ENCODE measurements at places on chromosomes 13 and 19.
A peak's percentile ranks its signal among the peaks of the same experiment; 100 is the strongest.

GRCh38 chr19:41848666-41849065 lies 3.8 kb downstream of the DMRTC2 start:
- no peaks in the 10 kb centered on the region for H3K4me1 ChIP-seq
- no peak for DNase-seq
- H3K27ac ChIP-seq = no peak overlapping the region
- no peaks in the 10 kb centered on the region for H3K27me3 ChIP-seq
- no peak overlapping the region for H3K4me3 ChIP-seq

GRCh38 chr19:41886761-41887710 lies 4.1 kb downstream of the ARHGEF1 start:
- peaks cover 48% of the 10 kb centered on the region for H3K4me1 ChIP-seq
- no peak for DNase-seq
- H3K27ac ChIP-seq = peak overlapping the region; percentile 16
- H3K36me3 ChIP-seq = no peaks in the 10 kb centered on the region

- no peak overlapping the region for H3K27ac ChIP-seq
- H3K4me3 ChIP-seq = no peak overlapping the region
- DNase-seq = no peak
- H3K4me1 ChIP-seq = no peaks in the 10 kb centered on the region
- no peaks in the 10 kb centered on the region for H3K27me3 ChIP-seq
These were observed 223.7 kb downstream of the TBC1D4 start for GRCh38 chr13:75258159-75258782.

DNA sequence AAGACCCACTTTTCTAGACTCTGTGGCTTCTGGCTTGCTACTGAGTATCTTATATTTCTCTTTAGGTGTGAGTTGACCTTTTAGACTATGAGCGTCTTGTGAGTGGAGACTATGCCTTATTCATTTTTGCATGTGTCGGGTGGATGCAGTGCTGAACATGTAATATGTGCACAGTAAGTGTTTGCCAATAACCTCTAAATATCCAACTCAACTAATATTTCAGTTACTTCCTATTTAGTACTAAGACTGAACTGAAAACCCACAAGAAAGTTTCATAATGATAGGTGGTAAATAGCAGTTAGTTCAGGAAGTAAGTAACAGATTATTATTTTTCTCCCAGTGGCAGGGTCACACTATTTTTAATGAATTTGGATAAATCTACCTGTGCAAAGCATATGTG lies 269.3 kb downstream of the KCNRG start:
- H3K4me3 ChIP-seq = no peak overlapping the region
- no peaks in the 10 kb centered on the region for H3K36me3 ChIP-seq
- H3K27me3 ChIP-seq = no peaks in the 10 kb centered on the region
- no peaks in the 10 kb centered on the region for H3K4me1 ChIP-seq
- no peak overlapping the region for H3K27ac ChIP-seq

- DNase-seq = no peak
- H3K27me3 ChIP-seq = no peaks in the 10 kb centered on the region
- H3K4me3 ChIP-seq = no peak overlapping the region
- H3K36me3 ChIP-seq = no peaks in the 10 kb centered on the region
- no peak overlapping the region for H3K27ac ChIP-seq
These were observed 2.4 kb upstream of the SLC7A10 start for GRCh38 chr19:33227870-33228599.

- no peaks in the 10 kb centered on the region for H3K36me3 ChIP-seq
- no peak overlapping the region for H3K27ac ChIP-seq
- H3K4me1 ChIP-seq = no peaks in the 10 kb centered on the region
- no peak overlapping the region for H3K4me3 ChIP-seq
- DNase-seq = no peak
These were observed 752.7 kb upstream of the GPC6 start for GRCh38 chr13:92473765-92474475.

- H3K4me3 ChIP-seq = no peak overlapping the region
- no peak for DNase-seq
- H3K27ac ChIP-seq = no peak overlapping the region
These were observed 16.2 kb downstream of the FRY start for GRCh38 chr13:32047793-32048192.

DNA sequence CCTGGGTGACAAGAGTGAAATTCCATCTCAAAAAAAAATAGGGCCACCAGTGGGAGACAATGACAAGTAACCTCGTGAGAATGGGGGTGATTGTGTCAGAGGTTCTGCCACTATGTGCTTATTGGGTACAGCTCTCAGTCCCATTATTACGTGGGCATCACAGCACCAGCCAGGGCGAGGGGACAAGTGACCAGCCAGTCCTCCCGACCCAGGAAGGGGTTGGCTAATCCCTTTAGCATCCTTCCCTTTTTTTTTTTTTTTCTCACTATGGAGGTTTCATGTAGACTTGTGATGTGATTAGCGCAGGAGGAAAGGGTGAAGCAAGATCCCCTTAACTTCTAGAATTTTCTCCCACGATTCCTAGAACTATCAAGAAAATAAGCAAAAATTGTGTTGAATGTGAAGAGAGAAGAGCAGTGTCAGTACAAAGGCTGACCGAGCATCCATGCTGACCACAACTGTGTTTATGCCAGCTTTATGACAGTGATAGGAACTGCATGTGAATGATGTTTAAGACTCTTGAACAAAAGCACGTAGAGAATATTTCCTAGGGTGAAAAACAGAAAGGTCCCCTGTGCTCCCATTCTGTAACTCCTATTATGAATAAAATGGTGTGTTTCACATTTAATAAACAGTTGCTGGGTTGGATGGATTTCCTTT lies 50.0 kb downstream of the ALOX5AP start:
- H3K27ac ChIP-seq = no peak overlapping the region
- no peaks in the 10 kb centered on the region for H3K27me3 ChIP-seq
- H3K4me1 ChIP-seq = peaks cover 5% of the 10 kb centered on the region

DNA sequence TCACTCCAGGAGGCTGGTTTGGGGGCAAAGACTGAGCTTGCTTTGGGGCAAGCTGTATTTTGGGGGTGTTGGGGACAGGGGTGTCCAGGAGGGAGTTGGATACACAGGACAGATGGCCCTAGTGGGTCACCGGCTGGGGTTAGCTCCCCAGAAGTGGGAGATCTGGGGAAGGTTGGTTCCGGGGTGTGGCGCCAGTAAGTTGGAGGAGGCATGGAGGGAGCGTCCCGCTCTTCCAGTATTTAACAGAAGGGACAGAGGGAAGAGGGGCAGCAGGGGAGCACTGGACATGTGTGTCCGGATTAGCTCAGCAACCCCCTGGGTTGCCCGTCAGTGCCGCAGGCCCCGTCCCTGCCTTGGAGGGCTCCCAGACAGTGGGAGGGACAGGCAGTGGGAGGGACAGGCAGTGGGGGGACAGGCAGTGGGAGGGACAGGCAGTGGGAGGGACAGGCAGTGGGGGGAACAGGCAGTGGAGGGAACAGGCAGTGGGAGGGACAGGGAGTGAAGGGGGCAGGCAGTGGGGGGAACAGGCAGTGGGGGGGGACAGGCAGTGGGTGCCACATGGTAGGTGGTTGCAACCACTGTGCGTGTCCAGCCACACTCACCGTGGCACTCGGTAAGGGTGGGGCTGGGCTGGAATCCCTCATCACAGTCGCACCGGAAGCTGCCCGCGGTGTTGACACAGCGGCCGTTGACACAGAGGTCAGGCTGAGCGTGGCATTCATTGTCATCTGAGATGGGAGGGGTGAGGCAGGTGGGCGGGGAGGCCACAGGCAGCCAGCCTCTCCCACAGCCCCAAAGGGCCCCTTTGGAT lies 33.2 kb downstream of the CCL25 start:
- no peaks in the 10 kb centered on the region for H3K27me3 ChIP-seq
- H3K36me3 ChIP-seq = no peaks in the 10 kb centered on the region
- no peak for DNase-seq
- no peaks in the 10 kb centered on the region for H3K4me1 ChIP-seq
- H3K4me3 ChIP-seq = no peak overlapping the region

DNA sequence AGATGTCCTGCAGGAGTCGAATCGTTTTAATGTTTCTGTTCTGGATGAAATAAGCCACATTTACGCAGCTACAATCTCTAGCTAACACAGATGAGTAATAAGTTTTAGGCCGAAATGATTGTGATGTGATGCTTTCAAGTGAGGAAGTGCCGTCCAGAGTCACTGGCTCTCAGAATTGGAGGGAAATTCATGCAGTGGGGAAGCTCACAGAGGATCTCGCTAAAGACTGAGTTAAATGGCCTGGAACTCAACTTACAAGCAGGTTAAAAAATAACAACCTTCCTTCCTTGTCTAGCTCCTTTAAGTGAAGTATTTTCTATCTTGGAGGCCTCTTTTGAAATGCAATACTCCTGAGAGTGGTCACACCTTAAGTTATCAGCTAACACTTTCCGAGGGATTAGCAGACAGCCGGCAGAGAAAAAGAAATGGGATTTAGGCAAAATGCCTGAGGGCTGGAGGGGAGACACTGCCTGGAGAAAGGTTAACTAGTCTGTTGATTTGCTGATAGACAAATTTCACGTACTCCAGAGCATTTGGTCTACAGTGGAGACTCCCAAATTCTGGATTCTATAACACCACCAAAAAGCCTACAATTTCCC lies 74.2 kb downstream of the IRS2 start:
- H3K27ac ChIP-seq = no peak overlapping the region
- no peak overlapping the region for H3K4me3 ChIP-seq
- H3K27me3 ChIP-seq = no peaks in the 10 kb centered on the region
- DNase-seq = no peak
- H3K36me3 ChIP-seq = no peaks in the 10 kb centered on the region

DNA sequence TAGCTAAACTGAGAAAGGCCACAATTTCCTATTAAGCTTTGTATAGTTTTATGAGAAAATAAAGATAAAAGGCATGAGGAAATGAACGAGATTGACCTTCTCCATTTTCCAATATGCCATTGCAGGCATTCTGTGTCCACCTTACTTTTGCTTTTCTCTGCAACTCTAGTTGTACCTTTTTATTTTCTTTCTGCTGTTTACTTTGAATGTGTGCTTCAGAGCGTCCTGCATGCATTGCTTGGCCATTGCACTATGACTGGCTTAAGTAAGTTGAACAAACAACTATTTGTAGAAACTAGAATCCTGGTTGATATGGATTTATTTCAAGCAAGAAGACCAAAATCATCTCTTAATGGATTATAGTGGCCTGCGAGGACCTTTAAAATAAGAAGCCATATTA lies 510.3 kb downstream of the GPC6 start:
- no peaks in the 10 kb centered on the region for H3K4me1 ChIP-seq
- no peak overlapping the region for H3K4me3 ChIP-seq
- H3K27me3 ChIP-seq = no peaks in the 10 kb centered on the region
- DNase-seq = no peak
- H3K36me3 ChIP-seq = no peaks in the 10 kb centered on the region
- H3K27ac ChIP-seq = no peak overlapping the region

DNA sequence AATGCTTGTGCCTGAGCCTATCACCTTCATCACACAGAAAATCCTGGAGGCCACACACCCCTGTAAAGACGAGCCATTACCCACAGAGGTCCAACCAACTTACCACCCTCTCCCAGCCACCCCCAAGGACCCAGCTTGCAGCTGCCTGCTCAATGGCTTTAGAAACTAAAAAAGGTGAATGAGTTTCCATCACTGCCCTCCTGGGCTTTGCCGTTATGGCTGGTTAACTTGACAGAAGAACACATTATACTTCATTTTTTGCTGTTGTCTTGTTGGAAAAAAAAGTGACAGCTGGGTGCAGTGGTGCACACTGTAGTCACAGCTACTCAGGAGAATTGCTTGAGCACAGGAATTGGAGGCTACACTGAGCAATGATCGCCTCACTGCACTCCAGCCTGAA lies 17.4 kb upstream of the FEM1A start:
- H3K36me3 ChIP-seq = no peaks in the 10 kb centered on the region
- peaks cover 17% of the 10 kb centered on the region for H3K27me3 ChIP-seq
- H3K4me3 ChIP-seq = no peak overlapping the region
- no peak for DNase-seq
- no peak overlapping the region for H3K27ac ChIP-seq
- no peaks in the 10 kb centered on the region for H3K4me1 ChIP-seq

DNA sequence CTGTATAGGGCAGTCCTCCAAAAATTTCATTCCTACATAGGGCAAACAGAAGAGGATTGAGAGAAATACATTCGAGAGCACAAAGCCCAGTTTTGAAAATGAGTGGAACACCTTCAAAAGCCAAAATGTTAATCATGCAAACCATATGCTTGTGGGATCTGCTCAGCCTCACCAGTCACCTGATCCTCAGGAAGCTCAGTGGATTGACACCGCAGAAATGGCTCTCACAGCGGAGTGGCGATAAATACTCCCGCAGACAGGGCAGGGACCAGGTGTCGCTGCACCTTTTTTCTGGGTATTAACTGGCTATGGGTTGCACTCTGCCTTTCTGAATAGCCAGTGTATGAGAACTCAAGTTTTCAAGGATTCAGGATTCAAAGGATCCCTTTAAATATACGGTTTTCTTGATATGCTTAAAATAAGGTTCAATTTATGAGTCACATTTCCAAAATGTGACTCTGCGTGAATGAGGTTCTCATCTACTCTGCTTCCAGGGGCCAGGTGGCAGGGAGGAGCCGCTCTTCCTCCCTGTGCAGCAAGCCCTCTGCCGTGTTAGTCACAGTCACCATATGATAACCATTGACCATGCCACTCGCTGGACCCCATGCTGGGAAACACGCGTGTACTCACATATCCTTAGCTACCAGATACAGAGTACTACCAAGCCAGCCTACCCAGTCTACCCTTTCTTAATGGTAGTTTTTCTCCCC lies 18.3 kb upstream of the DHRS12 start:
- no peaks in the 10 kb centered on the region for H3K27me3 ChIP-seq
- DNase-seq = no peak
- H3K36me3 ChIP-seq = no peaks in the 10 kb centered on the region
- no peak overlapping the region for H3K27ac ChIP-seq
- H3K4me1 ChIP-seq = peaks cover 46% of the 10 kb centered on the region

DNA sequence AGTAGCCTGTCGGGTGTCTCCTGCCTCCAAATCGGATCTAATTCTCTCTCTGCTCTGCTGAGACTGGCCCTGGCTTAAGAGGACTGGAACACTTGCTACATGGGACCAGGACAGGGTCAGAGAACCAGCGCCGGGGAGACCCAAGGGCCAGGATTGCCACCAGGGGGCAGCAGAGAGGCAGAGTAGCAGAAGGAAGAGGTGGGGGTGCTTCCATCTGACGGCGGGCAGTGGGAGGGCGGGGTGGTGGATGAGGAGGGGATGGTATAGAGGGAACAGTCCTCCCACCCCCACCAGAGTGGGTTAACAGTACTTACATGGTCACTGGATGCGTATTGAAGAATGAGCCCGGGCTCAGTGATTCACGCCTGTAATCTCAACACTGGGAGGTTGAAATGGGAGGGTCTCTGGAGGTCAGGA lies 11.9 kb downstream of the SELENOW start:
- H3K36me3 ChIP-seq = peaks cover 6% of the 10 kb centered on the region
- H3K27ac ChIP-seq = no peak overlapping the region
- H3K4me3 ChIP-seq = no peak overlapping the region

DNA sequence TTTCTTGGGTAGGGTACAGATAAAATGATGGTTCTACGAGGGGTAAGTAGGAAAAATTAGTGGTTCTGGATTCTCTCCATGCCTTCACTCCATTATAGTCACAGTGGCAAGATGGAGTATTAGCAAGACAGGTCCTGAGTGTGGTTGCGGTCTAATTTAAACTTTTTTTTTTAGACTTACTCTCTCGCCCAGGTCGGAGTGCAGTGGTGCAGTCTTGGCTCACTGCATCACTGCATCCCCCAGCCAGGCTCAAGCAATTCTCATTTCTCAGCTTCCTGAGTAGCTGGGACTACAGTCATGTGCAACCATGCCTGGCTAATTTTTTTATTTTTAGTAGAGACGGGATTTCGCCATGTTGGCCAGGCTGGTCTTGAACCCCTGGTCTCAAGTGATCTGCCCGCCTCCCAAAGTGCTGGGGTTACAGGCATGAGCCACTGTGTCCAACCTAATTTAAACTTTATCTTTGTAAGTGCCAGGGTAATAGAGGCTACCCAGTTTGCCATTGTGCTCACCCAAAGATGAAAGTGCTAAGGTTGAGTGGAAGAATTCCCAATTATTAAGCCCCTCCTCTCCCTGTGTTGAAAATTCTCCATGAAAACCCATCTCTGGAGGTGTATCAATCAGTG lies 135.6 kb downstream of the TM9SF2 start:
- H3K4me3 ChIP-seq = no peak overlapping the region
- H3K36me3 ChIP-seq = no peaks in the 10 kb centered on the region
- no peak overlapping the region for H3K27ac ChIP-seq
- DNase-seq = no peak

All from tibial nerve (tissue), 4 donors.